ENCODE measurements at places on chromosomes 2 and 18.

DNA sequence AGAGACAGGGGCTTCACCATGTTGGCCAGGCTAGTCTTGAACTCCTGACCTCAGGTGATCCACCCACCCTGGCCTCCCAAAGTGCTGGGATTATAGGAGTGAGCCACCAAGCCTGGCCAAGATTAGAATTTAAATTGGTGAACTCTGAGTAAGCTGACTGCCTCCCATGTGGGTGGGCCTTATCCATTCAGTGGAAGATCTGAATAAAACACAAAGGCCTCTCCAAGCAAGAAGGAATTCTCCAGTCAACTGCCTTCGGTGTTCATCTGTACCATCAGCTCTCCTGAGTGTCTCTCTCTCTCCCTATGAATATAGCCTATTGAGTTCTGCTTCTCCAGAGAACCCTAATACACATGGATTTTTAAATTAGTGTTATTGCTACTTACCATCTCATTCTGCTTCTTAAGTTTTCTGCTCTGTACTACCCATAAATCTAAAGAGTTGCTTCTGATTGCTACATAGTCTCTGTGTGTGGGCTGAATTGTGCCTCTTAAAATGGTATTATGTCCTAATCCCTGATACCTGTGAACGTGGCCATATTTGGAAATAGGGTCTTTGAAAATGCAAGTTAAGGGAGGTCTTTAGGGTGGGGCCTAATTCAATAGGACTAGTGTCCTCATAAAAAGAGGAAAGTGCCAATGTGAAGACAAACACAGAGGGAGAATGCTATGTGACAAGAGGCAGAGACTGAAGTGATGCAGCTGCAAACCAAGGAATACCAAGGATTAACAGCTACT is 36.3 kb downstream of the FBXO11 start:
- DNase-seq: no peak

- DNase-seq: no peak
Observed at GRCh38 chr18:457140-457519, 43.4 kb downstream of the COLEC12 start.

GRCh38 chr2:241109210-241110088 is 7.4 kb upstream of the MTERF4 start:
- no peak for DNase-seq

DNA sequence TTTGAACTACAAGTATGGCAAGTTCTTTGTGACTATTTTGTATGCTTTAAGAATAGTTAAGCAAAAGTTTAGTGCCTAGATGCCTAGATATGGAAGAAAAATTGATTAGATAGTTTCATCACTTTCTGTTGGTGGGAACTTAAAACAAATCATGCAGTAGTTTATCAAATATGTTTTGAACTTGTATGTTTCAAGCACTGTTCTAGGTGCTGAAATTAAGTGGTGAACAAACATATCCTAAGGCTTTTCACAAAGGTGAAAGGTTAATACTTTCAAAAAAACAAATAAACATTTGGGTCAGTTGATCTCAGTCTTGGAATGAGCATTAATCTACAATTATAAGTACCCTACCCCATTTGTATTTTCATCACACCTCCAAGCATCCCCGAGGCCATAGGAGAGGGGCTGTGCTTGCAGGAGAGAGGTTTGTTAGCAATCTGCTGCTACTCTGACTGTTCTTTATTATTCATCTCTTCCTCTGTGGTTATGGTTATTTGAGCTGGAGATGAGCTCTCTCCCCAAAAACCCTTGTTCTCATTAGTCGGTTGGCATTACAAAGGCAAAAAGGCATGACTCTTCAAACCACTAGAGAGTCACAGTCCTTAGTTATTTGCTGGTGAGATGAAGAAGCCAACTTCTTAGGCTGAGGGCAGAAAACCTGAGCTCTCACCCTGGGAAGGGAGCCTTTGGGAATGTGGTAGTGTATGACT is 103.9 kb upstream of the FHL2 start:
- no peak for DNase-seq

DNA sequence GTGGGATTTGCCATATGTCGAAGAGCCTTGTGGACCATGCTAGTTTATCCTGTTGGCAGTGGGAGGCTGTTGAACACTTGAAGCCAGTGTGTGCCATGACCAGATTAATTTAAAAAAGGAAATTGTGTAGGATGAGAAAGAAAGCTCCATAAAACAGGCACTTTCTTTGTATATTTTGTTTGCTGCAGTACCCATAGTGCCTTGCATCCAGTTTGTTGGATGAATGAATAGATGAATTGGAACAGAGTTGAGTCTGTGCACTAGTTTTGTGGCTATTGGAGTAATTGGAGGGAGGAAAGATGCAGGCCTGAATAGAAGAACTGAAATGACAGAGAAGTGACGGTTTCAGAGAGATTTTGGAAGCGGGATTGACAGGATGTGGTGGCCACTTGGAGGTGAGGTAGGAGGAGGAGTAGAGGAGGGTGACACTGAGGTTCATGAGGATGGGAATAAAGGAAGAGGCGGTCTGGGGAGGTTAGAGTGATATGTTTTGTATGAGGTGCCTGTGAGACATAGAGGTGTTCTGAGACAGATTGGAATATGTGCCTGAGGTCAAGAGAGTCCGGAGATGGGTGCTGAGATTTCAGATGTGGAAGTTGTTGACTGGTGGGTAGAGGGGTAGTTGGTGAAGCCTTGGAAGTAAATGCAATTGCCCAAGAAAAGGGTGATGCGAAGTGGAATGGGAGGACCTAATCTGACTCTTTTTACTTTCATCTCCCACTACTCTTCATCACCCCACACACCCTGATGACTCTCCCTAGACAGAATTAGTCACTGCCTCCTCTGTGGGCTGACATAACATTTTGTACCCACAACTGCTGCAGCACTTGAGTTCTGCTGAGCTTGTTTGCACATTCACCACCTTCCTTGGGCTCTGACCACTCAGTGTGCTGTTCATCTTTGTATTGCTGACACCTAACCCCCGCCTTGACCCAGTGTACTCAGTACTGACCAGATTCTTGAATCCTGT is 5.1 kb downstream of the DGUOK start:
- DNase-seq: no peak

DNA sequence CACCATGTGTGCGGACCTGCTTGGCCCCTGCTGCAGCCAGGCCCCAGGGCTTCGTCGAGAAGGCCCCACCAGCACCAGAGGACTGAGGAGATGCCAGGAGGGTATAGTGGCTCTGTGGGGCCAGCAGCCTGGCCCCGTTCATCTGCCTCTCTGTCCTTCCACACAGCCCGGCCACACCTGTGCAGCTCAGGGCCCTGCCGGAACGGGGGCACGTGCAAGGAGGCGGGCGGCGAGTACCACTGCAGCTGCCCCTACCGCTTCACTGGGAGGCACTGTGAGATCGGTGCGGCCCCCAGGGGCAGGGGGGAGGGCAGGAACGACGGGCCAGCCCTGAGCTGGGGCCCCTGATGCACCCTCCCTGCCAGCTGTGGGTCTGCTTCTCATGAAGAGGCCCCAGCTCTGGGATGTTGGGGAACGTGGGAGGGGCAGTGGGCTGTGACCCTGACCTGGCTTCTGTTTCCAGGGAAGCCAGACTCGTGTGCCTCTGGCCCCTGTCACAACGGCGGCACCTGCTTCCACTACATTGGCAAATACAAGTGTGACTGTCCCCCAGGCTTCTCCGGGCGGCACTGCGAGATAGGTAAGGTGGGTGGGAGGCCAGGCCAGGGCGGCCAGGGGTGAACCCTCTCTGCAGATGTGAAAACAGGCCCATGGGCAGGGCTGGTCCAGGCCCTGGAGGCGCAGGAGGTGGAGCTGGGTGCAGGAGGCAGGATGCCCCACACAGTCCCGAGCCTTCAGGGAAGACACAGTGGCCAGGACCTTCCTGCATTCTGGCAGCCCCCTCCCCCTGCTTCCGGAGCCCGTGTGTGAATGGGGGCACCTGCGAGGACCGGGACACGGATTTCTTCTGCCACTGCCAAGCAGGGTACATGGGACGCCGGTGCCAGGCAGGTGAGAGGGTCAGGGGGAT is 50.3 kb downstream of the MTERF4 start:
- DNase-seq: no peak

- no peak for DNase-seq
Observed at GRCh38 chr2:88599527-88599926, 27.7 kb downstream of the EIF2AK3 start.

- DNase-seq: no peak
Observed at GRCh38 chr2:202771741-202772460, 99.7 kb downstream of the ICA1L start.

DNA sequence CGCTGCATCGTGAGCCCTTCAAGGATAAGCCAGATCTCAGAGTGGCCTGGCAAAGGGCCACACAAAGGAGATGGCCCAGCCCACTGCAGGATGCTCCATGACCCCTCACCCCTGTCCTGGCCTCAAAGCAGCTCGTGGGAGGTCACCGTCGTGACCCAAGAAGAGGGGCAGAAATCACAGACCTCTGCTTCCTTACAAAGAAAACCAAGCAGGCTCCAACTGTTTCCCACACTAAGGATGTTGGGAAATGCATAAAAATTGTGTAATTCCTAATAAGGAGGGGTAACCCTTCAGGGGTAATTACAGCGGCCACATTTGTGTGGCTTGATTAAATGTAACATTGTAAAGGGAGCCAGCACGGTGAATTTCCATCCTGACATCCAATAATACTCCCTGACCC is 102.3 kb downstream of the BOD1L2 start:
- no peak for DNase-seq

GRCh38 chr2:24926602-24927252 is 6.7 kb upstream of the ADCY3 start:
- DNase-seq: no peak

DNA sequence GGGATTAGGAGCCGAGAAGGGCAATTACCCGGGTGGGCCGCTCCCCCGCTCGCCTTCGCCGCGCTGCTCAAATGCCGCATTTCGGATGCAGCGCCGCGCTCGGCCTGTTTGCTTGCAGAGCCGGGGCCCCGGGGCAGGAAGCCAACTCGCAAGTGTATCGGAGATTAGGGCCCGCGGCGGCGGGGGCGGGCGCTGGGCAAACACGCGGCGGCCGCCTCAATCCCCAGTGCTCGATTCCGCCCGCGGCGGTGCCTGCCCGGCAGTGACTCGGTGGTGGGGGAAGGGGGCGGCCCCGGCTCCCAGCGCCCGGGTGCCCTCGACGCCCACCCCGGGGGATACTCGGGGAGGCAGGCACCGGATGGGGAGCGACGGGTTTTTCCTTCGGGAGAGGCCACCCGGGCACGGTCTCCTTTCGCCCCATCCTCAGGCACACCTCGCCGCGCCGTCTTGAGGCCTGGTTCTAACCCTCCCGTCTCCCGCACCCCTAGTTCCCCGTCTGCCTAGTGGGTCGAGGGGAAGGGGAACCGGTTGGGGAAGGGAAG is 26.6 kb upstream of the NOTO start:
- DNase-seq: no peak

DNA sequence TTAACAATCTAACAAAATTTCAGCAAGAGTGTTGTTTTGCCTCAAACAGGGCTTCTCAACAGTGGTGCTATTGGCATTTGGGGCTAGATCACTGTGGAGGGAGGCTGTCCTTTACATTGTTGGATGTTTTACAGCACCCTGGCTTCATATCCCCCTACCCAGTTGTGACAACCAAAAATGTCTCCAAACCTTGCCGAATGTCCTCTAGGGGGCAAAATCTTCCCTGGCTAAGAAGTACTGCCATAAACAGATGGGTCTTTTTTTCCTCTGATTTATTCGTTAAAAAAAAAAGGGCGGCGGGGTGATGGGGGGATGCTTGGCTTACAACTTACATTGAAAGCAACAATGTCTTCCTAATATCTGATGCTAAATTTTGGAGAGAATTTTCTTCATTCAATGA is 207.6 kb upstream of the CCDC150 start:
- DNase-seq: no peak

- no peak for DNase-seq
Observed at GRCh38 chr2:72915907-72916742, 1.2 kb upstream of the EMX1 start.

GRCh38 chr2:46073540-46074046 is 223.6 kb upstream of the EPAS1 start:
- DNase-seq: no peak

GRCh38 chr2:136133586-136133985 is 15.6 kb upstream of the CXCR4 start:
- no peak for DNase-seq

GRCh38 chr2:70826696-70827350 is 6.4 kb upstream of the CLEC4F start:
- DNase-seq: no peak

- no peak for DNase-seq
Observed at GRCh38 chr2:152622219-152622618, 95.0 kb downstream of the PRPF40A start.

DNA sequence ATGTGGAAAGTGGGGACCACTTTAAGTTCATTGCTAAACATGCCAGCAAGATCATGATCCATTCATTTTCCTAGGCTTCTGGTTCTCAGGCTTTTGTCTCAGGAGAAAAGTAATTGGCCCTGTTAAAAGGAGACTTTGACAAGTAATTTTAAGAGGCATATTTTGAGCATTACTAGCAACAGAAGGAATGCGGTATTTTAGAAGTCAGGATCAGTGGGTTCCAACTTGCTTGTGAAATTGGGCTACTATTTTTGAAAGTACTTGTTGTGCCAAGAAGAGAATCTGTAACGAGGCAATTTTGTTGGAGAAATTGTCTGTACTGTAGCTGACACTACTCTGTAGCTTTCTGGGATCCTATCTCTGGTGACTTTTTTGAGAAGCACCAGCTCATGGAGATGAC is 59.4 kb downstream of the CERS6 start:
- DNase-seq: no peak

DNA sequence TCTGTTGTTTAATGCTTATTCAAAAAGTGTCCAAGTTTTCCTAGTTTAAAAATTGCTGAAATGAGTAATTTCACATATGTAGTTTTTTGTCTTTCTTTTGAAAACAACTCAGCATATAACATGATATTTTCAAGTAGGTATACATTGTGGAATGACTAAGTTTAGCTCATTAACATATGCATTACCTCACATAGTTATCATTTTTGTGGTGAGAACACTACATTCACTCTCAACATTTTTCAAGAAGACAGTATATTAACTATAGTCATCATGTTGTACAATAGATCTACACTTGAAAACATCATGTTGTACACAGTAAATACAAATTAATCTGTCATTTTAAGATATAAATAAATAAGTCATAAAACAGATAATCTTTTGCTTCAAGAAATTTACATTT is 340.0 kb downstream of the CCDC85A start:
- no peak for DNase-seq

DNA sequence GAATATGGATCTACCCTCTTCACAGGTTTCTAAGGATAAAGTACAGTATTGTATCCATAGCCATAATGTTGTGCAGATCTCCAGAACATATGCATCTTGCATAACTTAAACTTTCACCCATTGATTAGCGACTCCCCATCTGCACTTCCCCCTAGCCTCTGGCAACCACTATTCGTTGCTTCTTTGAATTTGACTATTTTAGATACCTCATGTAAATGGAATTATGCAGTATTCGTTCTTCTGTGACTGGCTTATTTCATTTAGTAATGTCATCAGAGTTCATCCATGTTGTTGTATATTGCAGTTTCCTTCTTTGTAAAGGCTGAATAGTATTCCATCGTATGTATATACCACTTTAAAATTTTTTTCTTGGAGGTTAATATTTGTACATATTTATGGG is 128.9 kb downstream of the SMAD7 start:
- no peak for DNase-seq

Data from stimulated activated CD4-positive, alpha-beta T cell treated with anti-CD3 and anti-CD28 coated beads, Interleukin-1b, Interleukin-23, amount 100 ng/mL, for 1 hour (primary cell).